ENCODE measurements at places on chromosomes 12 and 14.

DNA sequence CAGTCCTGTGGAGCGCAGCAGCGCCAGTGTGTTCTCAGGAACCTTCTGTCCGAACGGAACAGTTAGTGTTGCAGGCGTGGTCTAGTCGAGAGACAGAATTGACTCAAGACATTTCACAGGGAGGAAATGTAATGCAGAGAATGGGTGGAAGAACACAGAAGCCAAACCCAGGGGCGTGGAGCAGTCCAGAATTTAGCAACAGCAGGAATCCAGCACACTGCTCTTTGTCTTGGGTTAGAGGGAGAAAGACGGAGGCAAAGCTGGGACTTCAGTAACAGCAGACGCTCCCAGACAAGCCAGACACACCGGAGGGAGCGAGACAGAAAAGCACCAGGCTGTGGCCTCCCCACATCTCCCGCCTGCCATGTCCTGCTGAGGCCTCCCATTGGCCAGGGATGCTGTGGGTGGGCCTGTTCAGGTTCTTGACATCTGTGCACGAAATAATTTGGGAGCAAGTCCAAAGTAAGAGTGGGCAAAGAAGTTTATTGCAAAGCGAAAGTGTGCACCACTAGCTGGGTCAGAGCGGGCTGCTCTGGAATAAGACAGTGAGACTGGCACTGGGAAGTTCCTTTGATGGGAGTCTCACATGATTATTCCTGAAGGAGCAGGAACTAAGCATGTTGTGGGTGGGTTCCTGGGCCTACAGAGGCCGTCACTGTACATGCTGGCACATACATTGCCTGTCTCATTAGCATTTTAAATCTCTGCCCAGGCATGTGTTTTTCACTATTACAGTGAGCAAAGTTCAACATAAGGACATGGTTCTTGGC is 339.3 kb upstream of the SFSWAP start:
- no peak for ATAC-seq

DNA sequence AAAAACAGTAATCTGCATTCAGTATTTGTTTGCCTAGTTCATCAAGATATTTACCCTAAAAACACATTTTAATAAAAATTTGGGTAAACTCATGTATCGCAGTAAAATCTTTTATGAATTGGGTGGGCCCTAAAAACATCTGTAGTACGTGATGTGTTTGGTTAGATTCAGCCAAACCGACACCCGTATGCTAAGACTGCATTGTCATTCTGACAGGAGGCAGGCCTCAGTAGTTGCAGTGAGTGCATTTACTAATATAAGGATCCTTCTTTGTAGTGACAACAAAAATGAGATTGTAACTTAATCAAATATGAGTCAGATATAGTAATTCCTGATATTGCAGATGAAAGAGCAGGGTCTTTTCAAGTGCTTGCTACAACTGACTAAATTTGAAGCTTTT is 191.8 kb downstream of the SLC16A7 start:
- no peak for ATAC-seq

- no peak for ATAC-seq
Observed at GRCh38 chr14:74077401-74077800, 6.9 kb downstream of the ALDH6A1 start.

- no peak for ATAC-seq
Observed at GRCh38 chr12:66367015-66367667, 64.8 kb downstream of the HELB start.

- ATAC-seq: no peak
Observed at GRCh38 chr14:36647824-36648753, 13.6 kb upstream of the PAX9 start.

GRCh38 chr12:33296529-33296928 is 143.1 kb downstream of the SYT10 start:
- no peak for ATAC-seq

DNA sequence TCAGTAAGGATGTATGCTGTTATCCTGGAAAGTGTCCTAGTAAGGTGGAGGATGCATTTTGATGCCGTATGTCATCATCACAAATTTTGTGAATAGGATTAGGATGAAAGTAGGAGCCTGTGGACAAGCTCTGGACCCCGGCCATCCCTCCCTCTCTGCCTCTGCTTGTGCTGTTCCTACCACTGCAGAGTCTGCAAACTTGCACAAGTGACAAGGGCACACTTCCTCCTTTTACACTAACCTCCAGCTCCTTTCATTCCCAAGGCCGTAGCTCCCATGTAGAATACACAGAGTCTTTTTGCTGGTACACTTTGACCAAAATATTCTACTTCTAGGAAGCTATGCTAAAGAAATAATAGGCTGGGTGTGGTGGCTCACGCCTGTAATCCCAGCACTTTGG is 13.3 kb upstream of the TMCC3 start:
- no peak for ATAC-seq

GRCh38 chr12:98185606-98186005 is 329.8 kb upstream of the TMPO start:
- ATAC-seq: no peak

GRCh38 chr12:51217133-51217967 is 512 bp downstream of the POU6F1 start:
- peak; percentile 55 for ATAC-seq

All from activated T-helper 17 cell treated with anti-CD3 and anti-CD28 coated beads, Interleukin-2, amount 50 U/mL, for 72 hours (primary cell).